ENCODE measurements at places on chromosomes 5 and 9.

GRCh38 chr5:176995896-176996767 is 10.4 kb downstream of the UIMC1 start:
- no peak for DNase-seq

DNA sequence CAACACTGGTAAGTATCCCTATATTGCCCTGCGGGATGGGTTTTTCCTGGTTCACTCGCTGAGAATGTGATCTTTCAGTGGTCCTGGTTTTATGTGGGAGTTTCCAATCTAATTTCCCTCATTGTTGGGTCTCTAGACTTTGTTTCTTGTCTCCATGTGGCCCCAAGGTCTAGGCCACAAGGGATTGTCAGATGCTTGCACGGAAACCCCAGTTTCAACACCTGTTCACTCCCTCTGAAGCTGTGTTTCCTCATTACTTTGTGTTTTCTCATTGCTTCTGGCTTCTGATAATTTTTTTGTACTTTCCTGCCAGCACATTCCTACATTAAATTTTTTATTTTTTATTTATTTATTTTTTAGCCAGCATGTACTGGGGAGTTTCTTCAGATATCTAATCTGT is 191.5 kb downstream of the TTLL11 start:
- no peak for DNase-seq

- DNase-seq: no peak
These were observed 108.3 kb upstream of the KIF2A start for GRCh38 chr5:62197697-62198096.

DNA sequence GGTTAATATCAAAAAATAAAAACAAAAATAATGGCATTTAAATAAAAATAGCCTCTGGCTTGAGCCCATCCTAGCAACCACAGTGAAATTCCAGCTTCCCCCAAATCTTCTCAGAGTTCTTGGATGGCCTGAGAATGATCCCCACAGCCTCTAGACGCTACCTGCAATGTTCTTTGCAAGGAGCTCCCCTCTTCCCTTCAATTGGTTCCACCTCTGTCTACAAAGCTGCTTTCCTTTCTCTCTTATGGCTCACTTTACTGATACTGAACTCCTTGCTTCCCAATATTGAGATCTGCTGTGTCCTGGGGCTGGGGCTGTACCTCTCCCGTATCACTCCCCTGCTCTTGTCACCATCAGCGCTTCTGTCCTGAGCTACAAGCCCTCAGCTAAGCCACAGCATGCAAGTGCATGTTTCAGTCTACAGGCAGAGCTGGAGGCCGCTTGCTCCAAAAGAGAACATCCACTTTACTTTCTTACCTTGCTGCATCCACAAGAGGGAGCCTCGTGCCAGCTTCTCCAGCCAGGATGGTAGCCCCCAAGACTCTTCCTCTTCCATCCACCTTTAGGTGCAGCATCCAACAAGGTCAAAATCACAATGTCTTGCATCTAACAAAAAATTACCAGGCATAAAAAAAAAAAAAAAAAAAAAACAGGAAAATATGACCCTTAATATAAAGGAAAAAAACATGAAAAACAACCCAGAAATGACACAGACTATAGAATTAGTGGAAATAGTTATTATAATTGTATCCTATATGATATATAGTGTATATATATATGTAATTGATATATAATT is 57.4 kb upstream of the PRSS3 start:
- no peak for DNase-seq

- no peak for DNase-seq
These were observed 67.2 kb upstream of the PANK3 start for GRCh38 chr5:168646335-168646734.

GRCh38 chr9:137505421-137506140 is 44.6 kb downstream of the PNPLA7 start:
- DNase-seq: no peak

GRCh38 chr5:65873181-65873750 is 53.1 kb upstream of the ERBIN start:
- DNase-seq: no peak

DNA sequence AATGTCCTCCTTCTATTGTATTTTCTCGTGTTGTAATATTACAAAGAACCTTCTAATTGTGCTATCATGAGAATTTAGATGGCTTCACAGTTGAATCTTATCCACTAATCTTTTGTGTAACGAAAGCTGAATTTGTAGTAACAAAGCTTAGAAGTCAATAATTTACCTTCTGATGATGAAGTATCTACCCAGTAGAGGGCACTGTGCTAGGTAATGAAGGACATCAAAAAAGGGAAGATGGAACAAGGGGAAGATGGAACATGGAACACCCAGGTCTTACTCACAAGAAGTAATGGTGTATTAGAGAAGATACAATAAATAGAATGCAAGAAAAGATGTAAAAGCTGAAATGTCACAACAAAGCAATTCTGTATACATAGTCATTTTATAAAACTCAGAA is 131.0 kb upstream of the CCNG1 start:
- DNase-seq: no peak

- no peak for DNase-seq
These were observed 42.4 kb downstream of the MRRF start for GRCh38 chr9:122307061-122307460.

DNA sequence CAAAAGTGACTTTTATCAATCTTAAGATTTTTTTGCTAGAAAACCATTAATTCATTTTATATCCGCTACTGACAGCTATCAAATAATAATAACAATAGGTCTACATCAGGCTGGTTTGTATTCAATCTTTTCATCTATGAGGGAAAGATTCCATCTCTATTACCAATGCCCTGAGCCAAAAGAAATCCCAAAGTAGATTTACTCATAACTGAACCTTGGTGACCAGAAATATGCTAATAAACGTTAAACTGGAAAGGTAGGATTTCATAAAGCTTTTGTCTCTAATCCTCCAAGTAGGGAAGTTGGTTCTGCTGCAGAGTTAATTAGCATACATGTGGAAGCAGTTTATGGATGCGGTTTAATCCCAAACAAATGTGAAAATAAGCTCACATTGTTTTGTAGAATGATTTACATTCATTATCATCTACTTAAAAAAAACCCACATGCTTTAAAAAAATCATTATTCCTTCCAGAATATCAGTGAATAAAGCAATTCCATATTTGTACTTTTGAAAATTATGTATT is 715.5 kb downstream of the CETN3 start:
- DNase-seq: no peak

DNA sequence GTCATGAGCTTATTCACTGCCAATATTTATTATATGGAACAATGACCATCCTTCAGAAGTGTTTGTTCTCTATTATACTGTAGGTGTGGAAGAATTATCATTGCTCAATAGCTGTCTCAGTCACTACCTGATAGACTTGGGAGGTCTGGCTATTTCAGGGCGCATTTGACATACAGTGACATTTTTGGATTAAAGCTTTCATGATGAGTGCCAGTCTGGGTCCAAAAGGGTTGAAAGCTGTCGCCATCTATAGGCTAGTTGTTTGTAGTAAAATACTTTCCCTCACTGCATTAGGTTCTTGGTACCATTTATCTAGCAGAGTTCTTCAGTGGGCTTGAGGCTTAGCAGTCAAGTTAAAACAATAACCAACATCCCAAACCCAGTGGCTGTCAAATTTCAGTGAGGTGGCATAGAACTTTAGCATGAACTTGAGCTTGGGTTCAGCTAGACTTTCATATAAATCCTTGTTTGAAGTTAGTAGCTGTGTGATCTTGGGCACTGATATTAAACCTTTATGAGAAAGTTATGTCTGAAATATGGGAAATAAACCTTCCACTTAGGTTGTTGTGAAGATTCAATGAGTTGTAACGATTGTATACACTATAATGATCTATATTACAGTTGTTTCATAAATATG is 110.5 kb upstream of the CDKN2B start:
- DNase-seq: no peak

GRCh38 chr5:68848091-68848490 is 245.7 kb upstream of the SLC30A5 start:
- DNase-seq: no peak

DNA sequence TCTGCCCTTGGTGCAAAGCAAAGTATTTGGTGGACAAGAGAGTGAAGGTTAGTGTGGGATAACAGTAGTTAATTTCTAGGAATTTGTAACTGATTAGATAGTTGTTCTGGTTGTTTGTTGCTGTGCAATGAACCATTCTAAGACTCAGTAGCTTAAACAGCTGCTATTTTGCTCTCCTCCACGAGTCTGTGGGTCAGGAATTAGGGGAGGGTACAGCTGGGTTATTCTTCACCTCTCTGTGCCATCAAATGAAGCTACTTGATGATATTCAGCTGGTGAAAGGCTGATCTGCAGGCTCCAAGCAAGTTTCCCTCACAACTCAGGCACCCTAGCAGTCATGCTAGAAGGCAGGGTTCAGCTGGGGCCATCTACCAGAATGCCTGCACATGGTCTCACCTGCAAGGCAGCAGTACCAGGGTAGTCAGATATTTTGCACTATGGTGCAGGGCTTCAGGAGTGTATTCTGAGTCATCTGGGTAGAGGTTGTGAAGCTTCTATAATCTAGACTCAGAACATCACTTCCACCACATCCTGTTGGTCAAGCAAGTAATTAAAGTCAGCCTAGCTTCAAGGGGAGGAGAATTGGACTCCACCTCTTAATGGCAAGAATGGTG is 159.5 kb upstream of the SLC28A3 start:
- DNase-seq: no peak

DNA sequence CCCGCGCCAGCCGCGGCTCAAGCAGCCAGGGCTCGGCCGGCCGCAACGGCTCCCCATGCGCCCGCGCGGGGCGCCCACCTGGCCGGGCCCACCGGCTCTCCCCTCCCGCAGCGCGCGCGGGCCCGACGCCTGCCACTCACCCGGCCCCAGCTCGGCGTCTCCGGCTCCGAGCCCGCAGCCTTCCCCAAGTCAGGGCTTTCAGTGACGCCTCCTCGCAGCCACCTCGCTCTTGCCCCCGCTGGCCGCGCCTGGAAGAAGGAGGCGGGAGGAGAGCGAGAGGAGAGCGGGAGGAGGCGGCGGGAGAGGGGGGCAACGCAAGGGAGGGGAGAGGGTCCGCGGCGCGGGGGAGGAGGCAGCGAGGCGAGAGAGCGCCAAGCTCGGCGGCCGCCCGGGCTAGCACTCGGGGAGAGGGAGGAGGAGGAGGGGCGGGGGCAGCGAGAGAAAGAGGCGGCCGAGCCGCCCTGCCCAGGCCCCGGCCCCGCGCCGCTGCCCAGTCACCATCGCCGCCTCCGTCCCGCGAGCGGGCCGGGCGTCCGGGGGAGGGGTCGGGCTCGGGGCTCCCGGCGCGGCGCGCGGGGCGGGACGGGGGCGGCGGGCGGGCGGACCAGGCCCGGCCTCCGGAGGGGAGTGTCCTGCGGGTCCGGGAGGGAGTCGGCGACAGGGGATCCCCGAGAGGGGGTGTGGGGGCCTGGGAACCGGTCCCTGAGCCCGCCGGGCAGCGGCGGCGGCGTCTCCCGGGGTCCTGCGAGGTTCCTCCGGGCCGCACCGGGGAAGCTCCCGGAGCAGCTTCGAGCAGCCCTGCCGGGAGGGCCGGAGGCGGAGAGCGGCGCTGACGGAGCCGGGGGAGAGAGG is at the start of gene LHFPL2:
TSS of gene LHFPL2 (minus strand) at position 414 of the 852 bp plus-strand sequence. CDS start 138,559 bp downstream, outside the sequence.
- peak; percentile 4 for DNase-seq

DNA sequence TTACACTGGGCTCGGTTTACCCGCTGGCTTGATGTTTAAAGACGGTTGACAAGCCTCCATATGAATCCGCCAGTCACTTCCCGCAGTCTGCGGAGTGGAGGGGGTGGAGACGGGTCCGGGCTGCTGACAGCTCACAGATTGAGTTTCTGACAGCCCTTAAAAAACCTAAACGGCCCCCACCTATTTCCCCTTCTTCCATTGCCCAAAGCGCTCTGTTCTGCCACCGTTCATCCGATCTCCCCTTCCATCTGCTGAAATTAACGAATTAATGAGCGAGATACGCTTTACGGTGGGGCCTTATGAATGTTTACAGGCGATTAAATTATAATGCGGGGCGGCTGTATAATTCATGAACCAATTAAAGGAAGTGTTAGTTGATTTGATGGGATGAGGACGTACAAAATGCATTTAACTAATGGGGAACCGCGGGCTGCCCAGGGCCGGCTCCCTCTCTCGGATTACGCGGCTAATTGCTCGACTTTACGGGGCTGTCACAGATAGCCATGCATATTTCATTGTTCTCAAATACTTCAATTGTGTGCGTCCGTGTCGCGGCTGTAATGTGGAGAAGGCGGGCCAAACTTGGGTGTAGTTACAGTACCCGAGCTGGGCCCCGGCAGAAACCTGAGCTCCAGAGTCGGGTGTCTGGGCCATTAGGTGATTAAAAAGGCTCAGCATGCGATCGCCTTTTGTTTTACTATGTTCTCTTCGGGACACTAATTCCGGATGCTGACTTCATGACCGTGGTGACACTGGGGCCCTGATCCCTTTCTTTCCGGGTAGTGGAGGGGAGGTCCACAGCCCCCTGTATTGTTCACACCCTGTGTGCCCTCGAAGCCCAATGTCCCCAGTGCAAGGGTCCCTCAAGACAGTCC is 74.9 kb downstream of the GTF3C4 start:
- DNase-seq: no peak

DNA sequence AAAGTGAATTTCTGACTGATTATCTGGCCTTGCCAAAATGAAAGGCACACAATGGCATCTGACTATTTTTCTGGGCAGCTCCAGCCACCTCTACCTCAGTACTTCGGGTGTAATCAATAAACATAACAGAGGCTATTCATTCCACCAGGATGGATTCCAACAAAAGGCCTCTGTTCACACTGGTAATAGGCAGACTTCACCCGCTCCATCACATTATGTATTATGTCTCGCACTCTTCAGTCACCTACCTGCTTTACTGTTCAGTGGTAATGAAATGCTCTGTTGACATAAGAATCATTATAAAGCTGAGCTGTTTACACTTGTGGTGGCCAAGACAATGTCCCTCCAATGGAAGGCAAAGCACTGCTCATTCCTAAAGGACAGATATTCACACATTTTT is 1333.7 kb upstream of the WWC1 start:
- DNase-seq: no peak

DNA sequence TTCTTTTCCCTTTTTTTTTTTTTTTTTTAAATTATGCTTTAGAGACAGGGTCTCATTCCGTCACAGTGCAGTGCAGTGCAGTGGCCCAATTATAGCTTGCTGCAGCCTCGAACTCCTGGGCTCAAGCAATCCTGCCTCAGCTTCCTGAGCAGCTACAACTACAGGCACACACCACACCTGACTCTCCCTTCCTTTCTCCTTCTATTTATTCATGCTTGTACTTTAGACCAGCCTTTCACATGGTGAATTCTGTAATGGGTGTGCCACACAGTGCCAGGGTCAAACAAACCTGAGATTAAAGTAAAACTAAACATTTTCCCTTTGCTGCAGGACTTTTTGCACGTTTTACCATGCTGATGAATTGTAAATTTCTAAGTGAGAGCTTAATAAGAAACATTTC is 8.0 kb downstream of the SH3RF2 start:
- no peak for DNase-seq

DNA sequence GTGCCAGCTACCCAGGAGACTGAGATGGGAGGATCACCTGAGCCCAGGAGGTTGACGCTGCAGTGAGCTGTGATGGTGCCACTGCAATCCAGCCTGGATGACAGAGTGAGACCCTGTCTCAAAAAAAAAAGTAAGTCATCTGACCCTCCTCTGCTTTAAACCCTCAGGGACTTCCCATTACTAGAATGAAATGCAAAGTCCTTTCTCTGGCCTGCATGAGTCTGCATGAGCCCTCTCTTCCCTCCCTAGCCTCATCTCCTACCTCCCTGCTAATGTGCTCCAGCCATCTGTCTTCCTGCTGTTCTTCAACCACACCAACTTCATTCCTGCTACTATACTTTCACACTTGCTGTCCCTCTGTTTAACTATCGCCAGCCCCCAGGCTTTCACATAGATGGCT is 15.3 kb downstream of the IL5 start:
- no peak for DNase-seq

All from stimulated activated CD8-positive, alpha-beta memory T cell treated with anti-CD3 and anti-CD28 coated beads, Interleukin-4, amount 100 ng/mL, for 24 hours (primary cell).